Mesothelial cell of epicardium (in vitro differentiated cells): ENCODE measurements at places on chromosomes 11 and 22.

- peak overlapping the region; percentile 100 for H3K27ac ChIP-seq
- no peaks in the 10 kb centered on the region for H3K36me3 ChIP-seq
- H3K27me3 ChIP-seq: no peaks in the 10 kb centered on the region
- peak overlapping the region; percentile 15 for H3K4me3 ChIP-seq
- no peak for DNase-seq
These were observed 19.3 kb downstream of the MYH9 start for GRCh38 chr22:36368359-36368983.

- DNase-seq: no peak
- no peak overlapping the region for H3K4me3 ChIP-seq
- peaks cover under 1% of the 10 kb centered on the region for H3K27me3 ChIP-seq
- H3K36me3 ChIP-seq: no peaks in the 10 kb centered on the region
- peaks cover 19% of the 10 kb centered on the region for H3K4me1 ChIP-seq
These were observed 120.5 kb upstream of the FGF3 start for GRCh38 chr11:69939551-69940245.

DNA sequence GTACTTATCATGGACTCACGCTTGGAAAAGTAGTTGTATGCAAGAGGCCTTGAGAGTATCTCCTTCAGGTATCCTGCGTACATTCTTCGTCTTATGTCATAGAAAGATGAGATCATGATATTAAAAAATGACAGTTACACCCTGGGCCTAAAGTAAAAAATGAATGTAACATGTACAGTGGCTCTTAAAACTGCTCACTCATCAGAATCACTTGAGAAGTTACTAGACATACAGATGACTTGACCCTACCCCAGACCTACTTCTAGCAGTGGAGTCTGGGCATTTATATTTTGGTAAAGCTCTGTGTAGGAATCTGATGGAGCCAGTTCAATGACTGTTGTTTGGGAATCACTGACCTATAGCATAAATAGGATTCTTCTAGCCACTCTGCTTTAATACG is 54.5 kb downstream of the PPME1 start:
- no peak overlapping the region for H3K4me3 ChIP-seq
- no peak overlapping the region for H3K27ac ChIP-seq
- no peaks in the 10 kb centered on the region for H3K27me3 ChIP-seq

DNA sequence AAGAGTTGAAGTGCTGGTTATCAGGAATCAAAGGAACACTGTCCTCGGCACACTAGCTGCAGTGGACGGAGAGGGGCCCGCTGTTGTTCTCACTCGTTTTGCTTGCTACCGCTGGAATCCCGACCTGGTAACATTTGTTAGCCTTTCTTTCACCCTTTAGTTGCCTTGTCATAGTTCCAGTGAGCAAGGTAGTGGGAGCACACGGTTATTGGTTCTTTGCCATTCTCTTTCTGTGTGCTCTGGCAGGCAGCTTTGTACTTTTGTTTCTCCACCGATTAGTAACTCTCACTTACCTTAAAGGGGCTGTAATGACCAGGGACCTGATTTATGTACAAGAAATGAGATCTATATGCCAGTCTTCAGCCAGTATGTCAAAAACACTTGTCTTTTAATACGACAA is 1.8 kb downstream of the DEPDC7 start:
- H3K27me3 ChIP-seq: peaks cover 12% of the 10 kb centered on the region
- H3K36me3 ChIP-seq: no peaks in the 10 kb centered on the region
- H3K4me3 ChIP-seq: no peak overlapping the region
- DNase-seq: no peak
- H3K4me1 ChIP-seq: peaks cover 21% of the 10 kb centered on the region
- H3K27ac ChIP-seq: no peak overlapping the region

GRCh38 chr11:66371627-66372415 is at the start of gene SLC29A2:
Gene SLC29A2 (minus strand): TSS chr11:66371760. CDS start chr11:66371591, 169 bp downstream.
- H3K4me3 ChIP-seq: peak within 1 kb of the TSS; percentile 88
- H3K4me1 ChIP-seq: peaks cover 21% of the 10 kb centered on the region
- peak; percentile 88 for DNase-seq
- H3K27me3 ChIP-seq: no peaks in the 10 kb centered on the region

DNA sequence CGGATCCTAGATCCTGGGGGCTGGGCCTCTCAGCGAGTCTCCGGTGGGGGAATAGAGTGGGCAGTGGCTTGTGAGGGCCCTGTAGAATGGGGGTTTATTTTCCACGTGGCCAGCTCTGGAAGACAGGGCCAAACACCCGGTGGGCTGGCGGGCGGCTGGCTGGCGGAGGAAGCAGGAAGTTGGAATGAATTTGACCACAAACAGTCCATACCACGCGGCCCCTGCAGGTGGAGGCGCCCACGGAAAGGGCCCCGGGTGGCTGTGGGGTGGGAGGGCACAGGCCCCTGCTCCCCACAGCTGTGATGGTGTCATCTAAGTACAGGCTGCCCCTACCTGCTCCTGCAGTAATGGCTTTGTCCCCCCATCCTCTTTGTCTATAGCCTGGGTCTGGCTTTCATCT is 15.1 kb downstream of the MCAT start:
- H3K36me3 ChIP-seq: no peaks in the 10 kb centered on the region
- peak overlapping the region; percentile 53 for H3K27ac ChIP-seq
- no peak overlapping the region for H3K4me3 ChIP-seq
- no peak for DNase-seq
- H3K27me3 ChIP-seq: no peaks in the 10 kb centered on the region

GRCh38 chr11:75896843-75897419 is 81.9 kb downstream of the UVRAG start:
- H3K27ac ChIP-seq: no peak overlapping the region
- peaks cover 1% of the 10 kb centered on the region for H3K4me1 ChIP-seq
- DNase-seq: no peak
- H3K27me3 ChIP-seq: no peaks in the 10 kb centered on the region
- H3K4me3 ChIP-seq: no peak overlapping the region
- H3K36me3 ChIP-seq: peaks cover 4% of the 10 kb centered on the region

- no peak overlapping the region for H3K4me3 ChIP-seq
- peaks cover 4% of the 10 kb centered on the region for H3K36me3 ChIP-seq
- H3K27me3 ChIP-seq: no peaks in the 10 kb centered on the region
- no peak for DNase-seq
- H3K27ac ChIP-seq: no peak overlapping the region
These were observed 35.6 kb downstream of the STK33 start for GRCh38 chr11:8558436-8558835.

GRCh38 chr11:44008698-44009097 is 39.1 kb upstream of the ACCSL start:
- no peaks in the 10 kb centered on the region for H3K36me3 ChIP-seq
- H3K27me3 ChIP-seq: peaks cover 13% of the 10 kb centered on the region
- H3K4me1 ChIP-seq: peaks cover 12% of the 10 kb centered on the region
- H3K27ac ChIP-seq: no peak overlapping the region

- H3K27me3 ChIP-seq: no peaks in the 10 kb centered on the region
- no peak overlapping the region for H3K4me3 ChIP-seq
- peaks cover 2% of the 10 kb centered on the region for H3K4me1 ChIP-seq
- no peak overlapping the region for H3K27ac ChIP-seq
- no peaks in the 10 kb centered on the region for H3K36me3 ChIP-seq
- DNase-seq: no peak
These were observed 142.3 kb downstream of the ELP4 start for GRCh38 chr11:31651822-31652221.

- H3K27ac ChIP-seq: no peak overlapping the region
- H3K36me3 ChIP-seq: no peaks in the 10 kb centered on the region
- no peaks in the 10 kb centered on the region for H3K27me3 ChIP-seq
These were observed 34.4 kb downstream of the PRDM11 start for GRCh38 chr11:45180848-45181192.

- peaks cover 57% of the 10 kb centered on the region for H3K4me1 ChIP-seq
- no peak overlapping the region for H3K4me3 ChIP-seq
- DNase-seq: no peak
- no peaks in the 10 kb centered on the region for H3K27me3 ChIP-seq
- peak overlapping the region; percentile 44 for H3K27ac ChIP-seq
- no peaks in the 10 kb centered on the region for H3K36me3 ChIP-seq
These were observed 53.0 kb downstream of the PARVA start for GRCh38 chr11:12430351-12430750.

GRCh38 chr11:23123753-23124152 is 263.5 kb upstream of the CCDC179 start:
- H3K4me1 ChIP-seq: peaks cover 14% of the 10 kb centered on the region
- H3K4me3 ChIP-seq: no peak overlapping the region
- peak overlapping the region; percentile 59 for H3K27ac ChIP-seq
- no peak for DNase-seq

GRCh38 chr11:34654483-34655334 is 33.8 kb downstream of the EHF start:
- peaks cover 8% of the 10 kb centered on the region for H3K27me3 ChIP-seq
- H3K36me3 ChIP-seq: no peaks in the 10 kb centered on the region
- no peak for DNase-seq
- peaks cover 5% of the 10 kb centered on the region for H3K4me1 ChIP-seq
- no peak overlapping the region for H3K4me3 ChIP-seq

DNA sequence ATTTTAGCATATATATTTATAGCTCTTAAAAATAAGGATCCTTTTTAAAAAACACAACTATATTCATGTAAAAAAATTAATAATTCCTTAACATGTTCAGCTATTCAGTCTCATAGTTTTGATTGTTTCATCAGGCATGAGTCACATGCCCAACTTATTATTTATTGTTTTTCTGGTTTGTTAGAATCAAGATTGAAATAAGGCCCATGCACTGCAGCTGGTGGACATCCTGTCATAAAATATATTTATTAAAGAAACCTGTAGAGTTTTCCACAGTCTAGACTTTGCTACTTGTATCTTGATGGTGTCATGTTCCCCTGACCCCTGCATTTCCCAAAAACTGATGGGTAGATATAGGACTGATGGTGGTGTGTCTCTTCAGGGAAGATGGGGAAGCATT is 77.4 kb downstream of the PARVA start:
- H3K4me3 ChIP-seq: no peak overlapping the region
- H3K27me3 ChIP-seq: no peaks in the 10 kb centered on the region
- H3K4me1 ChIP-seq: peaks cover 13% of the 10 kb centered on the region
- no peaks in the 10 kb centered on the region for H3K36me3 ChIP-seq
- no peak overlapping the region for H3K27ac ChIP-seq
- no peak for DNase-seq

- H3K4me3 ChIP-seq: no peak overlapping the region
- H3K36me3 ChIP-seq: peaks cover 50% of the 10 kb centered on the region
- H3K27me3 ChIP-seq: no peaks in the 10 kb centered on the region
- no peak overlapping the region for H3K27ac ChIP-seq
- H3K4me1 ChIP-seq: peaks cover 2% of the 10 kb centered on the region
These were observed 12.9 kb downstream of the MPEG1 start for GRCh38 chr11:59199546-59200422.

DNA sequence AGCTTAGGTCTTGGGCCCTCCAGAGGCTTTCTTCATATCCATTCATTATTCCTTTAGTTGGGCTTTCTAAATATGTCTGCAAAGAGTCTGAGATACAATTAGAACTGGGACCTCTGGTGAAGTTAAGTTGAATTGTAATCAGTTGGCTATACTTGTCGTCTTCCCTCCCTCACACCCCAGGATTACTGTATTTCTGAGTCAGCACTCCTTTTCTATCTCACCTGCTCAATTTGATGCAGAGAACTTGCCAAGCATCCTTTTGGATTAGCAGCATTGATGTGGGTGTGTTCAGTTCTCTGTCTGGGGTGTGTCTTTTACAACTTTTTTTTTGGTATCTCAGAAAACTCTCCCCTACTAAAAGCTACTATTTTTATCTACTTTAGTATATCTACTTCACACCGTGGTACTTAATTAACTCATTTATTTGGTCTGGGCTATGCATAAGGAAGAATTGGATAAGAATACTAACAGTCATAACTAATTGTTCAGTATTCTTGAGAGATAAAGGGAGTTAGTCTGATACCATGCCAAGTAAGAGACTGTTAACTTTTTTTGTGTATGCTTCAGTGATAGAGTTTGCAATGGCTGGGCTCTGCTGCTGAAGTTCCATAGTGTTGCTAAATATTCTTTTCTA is 15.1 kb downstream of the CTNND1 start:
- DNase-seq: no peak
- peak overlapping the region; percentile 99 for H3K27ac ChIP-seq
- peaks cover 85% of the 10 kb centered on the region for H3K4me1 ChIP-seq
- H3K4me3 ChIP-seq: no peak overlapping the region

DNA sequence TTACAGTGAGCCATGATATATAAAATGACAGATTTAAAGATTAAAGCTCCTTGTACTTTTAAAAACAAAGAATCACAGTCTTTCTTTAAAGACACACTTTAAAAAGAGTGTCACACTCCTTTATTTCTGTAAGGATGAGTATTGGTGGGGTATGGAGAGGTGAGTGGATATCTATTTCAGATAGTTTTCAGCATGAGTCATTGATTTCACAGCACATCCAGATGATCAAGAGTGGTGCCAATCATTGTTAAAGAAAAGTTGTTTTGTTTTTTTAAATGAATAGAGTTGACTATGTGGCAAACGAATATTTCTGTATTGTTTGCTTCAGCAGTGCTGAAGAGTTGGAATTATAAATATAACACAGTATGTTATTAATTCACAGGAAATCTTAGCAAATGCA is 52.5 kb downstream of the FAR1 start:
- H3K4me3 ChIP-seq: no peak overlapping the region
- peaks cover 30% of the 10 kb centered on the region for H3K36me3 ChIP-seq
- no peaks in the 10 kb centered on the region for H3K4me1 ChIP-seq
- no peak overlapping the region for H3K27ac ChIP-seq
- no peaks in the 10 kb centered on the region for H3K27me3 ChIP-seq

DNA sequence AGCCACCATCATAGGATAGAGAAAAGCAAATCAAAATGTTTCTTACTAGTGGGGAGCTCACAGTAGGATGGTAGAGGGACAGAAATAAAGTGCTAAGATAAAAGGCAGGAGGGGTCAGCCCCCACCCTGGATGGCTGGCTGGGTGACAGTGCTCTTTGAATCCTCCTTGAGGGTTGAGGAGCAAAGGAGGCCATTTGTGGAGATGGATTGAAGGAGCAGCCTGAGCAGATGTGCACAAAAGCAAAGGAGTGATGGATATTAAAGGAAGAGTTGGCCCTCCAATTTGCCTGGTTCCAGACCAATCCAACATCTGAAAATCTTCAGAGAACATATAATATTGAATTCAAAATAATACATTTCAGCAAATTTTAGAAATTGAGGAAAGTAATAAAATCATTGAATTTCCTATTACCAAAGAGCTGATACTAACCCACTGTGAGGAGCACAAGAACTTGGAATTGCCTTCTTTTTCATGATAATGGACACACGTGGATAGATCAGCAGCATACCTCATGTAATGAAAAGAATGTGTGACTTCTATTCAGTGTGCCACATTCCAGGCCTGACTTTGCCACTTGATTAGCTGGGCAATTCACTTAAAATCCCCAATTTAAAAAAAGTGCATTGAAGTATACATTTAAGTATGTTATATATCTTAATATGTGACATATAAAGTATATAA is 287.0 kb downstream of the FAT3 start:
- H3K4me3 ChIP-seq: no peak overlapping the region
- no peaks in the 10 kb centered on the region for H3K4me1 ChIP-seq
- H3K27me3 ChIP-seq: no peaks in the 10 kb centered on the region
- DNase-seq: no peak
- H3K36me3 ChIP-seq: peaks cover 1% of the 10 kb centered on the region
